ENCODE measurements at places on chromosomes 11 and 22.
A peak's percentile ranks its signal among the peaks of the same experiment; 100 is the strongest.

GRCh38 chr22:46754110-46754799, 8.2 kb upstream of the TBC1D22A start:
- peak; percentile 97 for DNase-seq

- no peak for DNase-seq
Observed at GRCh38 chr22:36406721-36407120, 19.0 kb upstream of the MYH9 start.

DNA sequence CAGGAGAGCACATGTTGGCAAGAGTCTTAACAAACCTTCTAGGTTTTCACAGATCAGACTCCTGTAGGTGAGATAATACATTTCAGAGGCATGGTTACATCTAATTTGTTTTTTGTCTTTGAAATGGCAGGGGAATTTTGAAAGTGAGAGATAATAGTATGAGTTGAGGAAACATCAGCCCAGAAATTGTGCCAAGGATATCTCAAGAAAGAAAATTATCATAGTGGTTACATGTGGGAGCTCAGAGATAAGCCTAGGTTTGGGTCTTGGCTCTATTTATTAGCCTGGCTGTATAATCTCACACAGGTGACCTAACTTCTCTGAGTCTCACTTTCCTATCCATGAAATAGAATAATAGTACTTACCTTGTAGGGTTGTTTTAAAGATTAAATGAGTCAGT, 443 bp downstream of the BTBD18 start:
- no peak for DNase-seq

- DNase-seq, result no peak
Observed at GRCh38 chr11:61340979-61341378, 8.0 kb downstream of the TKFC start.

GRCh38 chr11:95093548-95093947, 3.9 kb downstream of the ENDOD1 start:
- DNase-seq, result no peak

GRCh38 chr11:80635178-80635577, 1194.3 kb upstream of the TENM4 start:
- DNase-seq, result no peak

- no peak for DNase-seq
Observed at GRCh38 chr22:20773793-20774212, at the start of gene SERPIND1. SERPIND1 (plus strand) TSS chr22:20774113; CDS start chr22:20779313, 5,200 bp downstream.

DNA sequence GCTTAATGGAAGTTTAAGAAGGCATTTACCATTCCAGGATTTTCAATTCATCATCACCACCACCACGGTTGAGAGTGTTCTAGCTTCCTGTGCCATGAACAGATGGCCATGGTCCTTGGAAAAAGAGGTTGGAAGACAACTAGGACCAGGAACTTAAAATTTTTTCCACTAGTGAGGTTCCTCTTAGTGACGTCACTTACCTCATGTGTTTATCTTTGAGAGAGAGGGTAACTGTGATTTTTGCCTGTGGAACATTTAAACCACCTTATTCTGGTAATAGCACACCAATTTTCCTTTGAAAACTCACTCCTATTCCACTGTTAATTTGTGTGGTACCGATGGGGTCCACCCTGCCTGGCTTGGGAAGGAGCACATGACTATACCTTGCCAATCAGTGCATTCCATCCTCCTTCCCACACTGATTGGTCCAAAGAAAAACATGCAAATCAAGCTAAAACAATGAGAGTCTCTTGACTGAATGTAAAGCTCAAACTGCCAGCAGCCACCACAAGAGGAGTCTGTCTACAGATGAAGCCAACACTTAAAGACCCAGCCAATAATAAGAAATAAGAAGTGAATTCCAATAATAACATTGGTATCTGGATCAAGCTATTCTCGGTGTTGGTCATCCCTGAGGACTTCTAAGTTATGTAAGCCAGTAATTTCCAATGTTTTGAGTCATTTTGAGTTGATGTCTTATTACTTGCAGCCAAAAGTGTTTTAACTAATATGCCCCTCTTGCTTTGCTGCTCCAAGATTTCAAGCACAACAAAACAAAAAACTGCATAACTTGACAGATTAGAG, 111.8 kb downstream of the MPPED2 start:
- DNase-seq, result no peak

DNA sequence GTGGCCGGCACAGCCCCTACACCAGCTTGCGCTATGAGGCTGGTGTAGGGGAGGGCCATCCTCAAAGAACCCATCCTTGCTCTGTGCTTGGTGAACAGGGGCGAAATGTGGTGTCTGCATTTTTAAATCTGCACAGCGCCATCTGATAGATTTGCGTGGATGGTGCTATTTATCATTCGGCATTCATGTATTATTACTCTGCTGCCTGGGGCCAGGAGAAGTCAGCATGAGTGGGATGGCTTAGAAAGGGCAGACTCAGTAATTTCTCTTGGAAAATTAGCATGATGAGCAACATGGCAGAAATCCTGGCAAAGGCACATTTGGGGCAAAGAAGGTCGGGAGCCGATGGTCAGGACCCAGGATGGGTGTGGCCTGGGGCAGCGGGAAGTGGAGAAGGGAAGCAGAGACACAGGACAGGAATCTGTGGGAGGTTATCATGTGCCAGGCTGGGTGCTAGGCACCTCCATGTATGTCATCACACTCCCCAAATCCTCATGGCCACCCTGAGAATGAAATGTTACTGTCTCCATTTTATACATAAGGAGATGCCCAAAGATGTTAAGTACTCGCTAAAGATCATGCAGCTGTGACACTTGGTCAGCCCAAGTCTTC, 149.0 kb downstream of the CEP164 start:
- no peak for DNase-seq

GRCh38 chr11:15119826-15120225, 5.1 kb downstream of the INSC start:
- no peak for DNase-seq

DNA sequence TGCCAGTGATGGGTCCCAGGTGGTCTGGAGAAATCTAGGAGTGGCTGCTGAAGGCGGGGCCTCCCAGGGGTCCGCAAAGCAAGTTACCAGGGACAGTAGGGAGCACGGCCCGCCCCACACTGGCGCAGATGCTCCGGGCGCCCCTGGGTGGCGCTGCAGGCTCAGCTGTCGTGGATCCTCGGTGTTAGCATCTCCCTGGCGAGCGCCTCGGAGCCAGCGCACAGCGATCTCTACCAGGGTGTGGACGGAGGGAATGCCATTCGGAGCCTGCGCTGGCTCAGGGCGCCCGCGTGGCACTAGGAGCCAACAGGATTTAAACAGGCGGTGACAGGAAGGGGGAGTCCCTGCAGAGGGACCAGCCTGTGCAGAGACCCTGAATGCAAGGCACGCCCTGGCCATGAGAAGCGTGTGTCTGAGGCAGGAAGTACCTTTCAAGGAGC, 20.2 kb downstream of the FADS3 start:
- peak; percentile 89 for DNase-seq

DNA sequence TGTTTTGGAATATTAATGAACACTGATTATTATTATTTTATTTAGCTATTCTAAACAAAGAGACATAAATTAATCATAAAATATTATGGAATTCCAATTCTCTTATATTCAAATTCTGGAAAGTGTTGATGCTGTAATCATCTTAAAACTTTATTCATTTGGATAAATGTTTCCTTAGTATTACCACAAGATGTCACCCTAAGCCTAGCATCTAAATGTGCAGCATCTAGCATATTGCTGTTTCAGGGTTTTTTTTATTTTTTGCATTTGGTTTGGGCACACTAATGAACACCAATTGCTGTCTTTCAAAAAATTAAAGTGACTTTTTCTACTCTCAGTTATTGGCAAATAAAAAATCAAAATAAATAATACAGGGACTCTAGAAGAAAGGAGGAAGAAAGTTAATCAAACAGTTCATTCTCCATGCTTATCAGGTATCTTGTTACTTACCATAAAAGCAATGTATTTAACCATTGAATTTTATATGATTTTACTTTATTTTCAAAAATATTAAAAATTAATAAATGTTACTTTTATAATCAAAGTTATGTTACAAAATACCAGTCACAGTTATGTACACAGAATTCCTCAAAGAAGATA, 31.8 kb downstream of the DLG2 start:
- no peak for DNase-seq

GRCh38 chr22:37801946-37802309, 5.8 kb upstream of the GCAT start:
- DNase-seq, result no peak

GRCh38 chr11:47891886-47892285, 43.7 kb upstream of the NUP160 start:
- no peak for DNase-seq

- DNase-seq, result no peak
Observed at GRCh38 chr11:1453611-1454034, 33.0 kb downstream of the MOB2 start.

- DNase-seq, result no peak
Observed at GRCh38 chr11:133997554-133997953, 40.8 kb upstream of the IGSF9B start.

GRCh38 chr22:25368271-25368670, 148.8 kb downstream of the CRYBB2 start:
- DNase-seq, result peak; percentile 53

DNA sequence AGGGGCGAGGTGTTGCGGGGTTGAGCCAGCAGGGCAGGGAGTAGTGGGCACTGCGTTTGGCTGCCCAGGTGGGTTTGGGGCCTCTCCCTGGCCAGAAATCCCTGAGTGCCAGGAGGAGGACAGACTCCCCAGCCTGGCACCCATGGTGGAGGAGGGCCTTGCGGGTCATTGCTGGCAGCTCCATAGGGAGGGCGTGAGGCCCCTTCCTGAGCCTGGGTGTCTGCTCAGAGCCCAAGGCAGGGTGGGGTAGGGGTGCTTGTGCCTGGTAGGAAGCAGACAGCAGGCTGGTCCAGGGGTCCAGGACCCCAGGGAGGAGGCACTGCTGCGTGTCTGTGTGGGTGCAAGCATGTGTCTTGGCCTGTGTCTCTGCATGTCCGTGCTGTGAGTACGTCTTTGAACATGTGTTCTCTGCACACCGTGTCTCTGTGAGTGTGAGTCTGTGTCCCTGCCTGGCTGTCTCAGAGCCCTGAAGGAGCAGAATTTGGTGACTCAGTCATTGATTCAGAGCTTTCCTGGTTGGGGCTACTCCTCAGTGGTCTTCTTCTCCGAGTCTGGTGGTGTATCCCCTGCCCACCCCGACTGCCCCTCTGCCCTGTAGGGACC, 3.9 kb downstream of the TSPAN4 start:
- DNase-seq, result no peak

GRCh38 chr11:133197425-133197824, 334.9 kb downstream of the OPCML start:
- no peak for DNase-seq

- no peak for DNase-seq
Observed at GRCh38 chr11:95503047-95503446, 272.0 kb upstream of the SESN3 start.

GRCh38 chr11:7612056-7612660, 61.1 kb downstream of the CYB5R2 start:
- DNase-seq, result no peak

DNA sequence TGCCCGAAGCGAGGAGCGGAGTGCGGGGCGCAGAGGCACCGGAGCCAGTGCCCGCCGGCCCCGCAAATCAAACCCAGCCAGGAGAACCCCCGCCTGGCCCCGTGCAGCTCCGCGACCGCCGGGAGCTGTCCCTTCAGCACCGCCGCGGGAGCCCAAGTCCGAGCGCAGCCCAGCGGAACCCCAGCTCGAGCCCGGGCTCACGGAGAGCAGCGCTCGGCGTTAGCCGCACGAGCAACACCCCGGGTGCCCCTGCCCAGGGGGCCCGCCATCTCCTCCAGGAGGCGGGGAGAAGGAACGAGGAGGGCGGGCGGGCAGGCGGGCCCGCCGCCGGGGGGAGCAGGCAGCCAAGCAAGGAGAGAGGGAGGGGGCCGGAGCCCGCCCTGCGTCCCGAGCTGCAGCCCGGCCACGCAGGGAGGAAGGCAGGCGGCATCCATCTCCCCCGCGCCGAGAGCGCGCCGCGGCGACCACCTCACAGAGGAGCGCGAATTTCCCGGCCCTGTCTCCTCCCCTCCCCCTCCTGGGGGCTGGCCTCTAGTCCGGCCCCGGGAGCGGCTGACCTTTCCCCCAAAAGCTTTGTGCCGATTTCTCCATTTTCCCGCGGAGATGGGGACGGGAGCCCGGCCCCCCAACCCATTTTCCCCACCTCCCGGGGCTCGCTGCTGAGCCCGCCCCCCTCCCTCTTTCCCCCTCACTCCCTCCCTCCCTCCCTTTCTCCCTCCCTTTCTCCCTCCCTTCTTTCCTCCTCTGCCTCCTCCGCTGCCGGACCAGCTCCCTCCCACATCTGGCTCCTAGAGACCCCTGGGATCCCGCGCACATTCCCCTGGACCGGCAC, 621 bp downstream of the KCNC1 start:
- DNase-seq, result peak; percentile 84

GRCh38 chr11:12790861-12791616, 116.8 kb downstream of the TEAD1 start:
- no peak for DNase-seq

DNA sequence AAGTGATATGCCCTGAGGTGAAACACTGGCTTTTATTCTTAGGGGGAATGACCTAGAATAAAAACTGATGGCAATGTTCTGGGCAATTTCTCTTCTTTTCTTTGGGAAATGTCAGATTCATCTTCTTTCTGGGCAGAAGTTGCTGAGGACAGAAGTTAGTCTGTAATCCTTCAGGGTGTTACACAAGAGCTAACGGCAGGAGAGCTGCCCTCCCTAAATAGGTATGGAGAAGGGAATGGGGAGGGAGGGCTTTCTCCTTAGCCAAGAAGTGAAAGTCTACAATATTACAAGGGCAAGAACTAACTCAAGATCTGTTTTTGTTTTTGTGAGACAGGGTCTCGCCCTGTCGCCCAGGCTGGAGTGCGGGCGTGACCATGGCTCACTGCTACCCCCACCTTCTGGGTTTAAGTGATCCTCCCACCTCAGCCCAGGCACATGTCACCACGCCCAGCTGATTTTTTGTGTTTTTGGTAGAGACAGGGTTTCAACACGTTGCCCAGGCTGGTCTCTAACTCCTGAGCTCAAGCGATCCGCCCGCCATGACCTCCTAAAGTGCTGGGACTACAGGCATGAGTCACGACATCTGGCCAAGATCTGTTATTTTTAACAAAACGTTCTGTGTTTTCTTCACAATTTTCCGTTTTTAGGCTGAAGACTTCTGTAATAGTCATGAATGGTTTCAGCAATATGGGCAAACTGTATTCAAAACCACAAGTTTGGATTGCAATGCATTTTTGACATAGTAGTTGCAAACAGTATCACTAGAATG, 7.2 kb downstream of the PIWIL4 start:
- no peak for DNase-seq
